ENCODE measurements at places on chromosomes 11 and 22.

DNA sequence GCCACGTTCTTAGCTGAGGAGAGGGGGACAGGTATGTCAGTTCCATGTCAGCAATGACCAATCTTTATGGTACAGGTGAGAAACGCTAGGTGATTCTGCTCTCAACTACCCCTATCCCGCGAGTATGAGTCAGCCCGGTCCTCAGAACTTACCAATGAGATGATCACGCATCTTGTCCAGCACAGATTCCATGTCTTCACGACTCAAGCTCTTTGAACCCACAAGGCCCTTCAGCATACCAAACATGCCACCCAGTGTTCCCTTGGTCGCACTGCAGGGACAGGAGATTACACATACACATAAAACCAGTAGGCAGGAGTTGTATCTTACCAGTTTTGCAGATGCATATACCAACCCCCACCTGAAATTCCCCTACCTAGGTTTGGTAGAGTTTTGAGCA, 2.9 kb downstream of the SRPRA start:
- no peak for DNase-seq

GRCh38 chr11:102793677-102794290, 4.2 kb downstream of the MMP1 start:
- DNase-seq, result no peak

- DNase-seq, result peak; percentile 47
Observed at GRCh38 chr22:23856721-23857605, 712 bp upstream of the SLC2A11 start.

GRCh38 chr11:37647767-37648166, 1049.7 kb upstream of the RAG2 start:
- no peak for DNase-seq

DNA sequence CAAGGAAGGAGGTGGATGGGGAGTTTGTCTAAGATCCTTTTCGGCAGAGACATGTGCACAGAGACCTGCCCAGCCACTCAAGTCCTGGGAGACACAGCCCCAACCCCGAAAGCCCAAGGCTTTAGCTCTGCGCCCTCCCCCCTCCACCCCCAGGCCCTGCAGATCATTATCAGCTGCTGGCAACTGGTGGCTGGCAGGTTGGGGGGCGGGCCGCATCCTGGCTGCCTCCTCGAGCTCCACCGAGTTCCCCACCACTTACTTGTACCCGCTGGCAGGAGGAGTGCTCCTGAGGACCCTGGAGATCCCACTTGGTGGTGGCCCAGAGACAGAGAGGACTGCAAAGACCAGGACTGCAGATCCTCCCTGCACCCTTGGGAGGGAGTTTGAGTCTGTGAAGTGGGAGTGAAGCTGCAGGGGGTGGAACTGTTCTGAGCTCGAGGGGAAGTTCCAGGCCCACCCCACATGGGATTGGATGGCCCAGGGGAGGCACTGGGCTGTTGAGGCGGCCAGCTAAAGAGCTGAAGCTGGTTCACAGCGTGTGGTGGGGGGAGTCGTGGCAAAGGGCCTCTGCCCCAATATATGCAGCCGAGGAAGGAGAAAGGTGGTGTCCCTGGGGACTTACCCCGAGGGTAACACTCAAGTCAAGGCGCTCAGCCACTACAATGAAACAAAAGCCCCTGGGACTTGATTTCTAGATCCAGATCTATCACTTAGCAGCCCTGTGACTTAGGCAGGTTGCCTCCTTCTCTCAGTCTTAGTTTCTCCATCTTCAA, 19.9 kb upstream of the CCDC86 start:
- peak; percentile 23 for DNase-seq

DNA sequence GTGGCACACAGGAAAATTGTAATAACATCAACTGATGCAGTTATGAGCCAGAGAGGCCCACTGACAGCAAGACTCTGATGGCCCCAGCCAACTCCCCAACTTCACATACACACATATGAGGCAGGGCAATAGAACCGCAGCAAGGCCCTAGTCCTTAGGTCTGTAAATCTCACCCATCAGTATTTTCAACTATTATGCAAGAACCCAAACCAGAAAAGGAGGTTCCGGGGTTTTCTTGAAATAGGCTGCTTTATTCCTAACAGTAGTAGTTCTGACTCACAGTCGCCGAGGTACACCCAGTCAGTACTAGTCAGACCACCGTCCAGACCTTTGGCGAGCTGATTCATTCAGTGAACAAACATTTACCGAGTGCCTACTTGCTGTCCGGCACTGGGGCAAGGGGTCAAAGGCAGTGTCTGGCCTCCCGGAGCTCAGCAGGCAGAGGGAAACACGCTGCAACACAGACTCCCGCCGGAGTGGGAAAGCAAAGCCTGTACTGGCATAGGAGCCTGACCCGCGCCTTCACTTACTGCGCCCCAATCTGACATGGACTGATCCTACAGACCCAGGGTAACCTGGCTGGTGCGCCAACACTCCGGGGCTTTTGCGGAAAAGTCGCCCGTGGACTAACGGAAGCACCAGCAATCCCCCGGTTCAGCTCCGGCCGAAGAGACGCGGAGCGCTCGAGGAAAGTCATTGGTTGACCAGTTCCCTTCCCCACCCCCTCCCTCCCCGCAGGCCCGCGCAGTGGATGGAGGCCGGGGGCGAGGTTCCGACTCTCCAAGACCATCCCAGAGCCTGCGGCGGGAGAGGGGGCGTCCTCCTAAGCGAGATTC, 1.3 kb downstream of the PLEKHA7 start:
- no peak for DNase-seq

DNA sequence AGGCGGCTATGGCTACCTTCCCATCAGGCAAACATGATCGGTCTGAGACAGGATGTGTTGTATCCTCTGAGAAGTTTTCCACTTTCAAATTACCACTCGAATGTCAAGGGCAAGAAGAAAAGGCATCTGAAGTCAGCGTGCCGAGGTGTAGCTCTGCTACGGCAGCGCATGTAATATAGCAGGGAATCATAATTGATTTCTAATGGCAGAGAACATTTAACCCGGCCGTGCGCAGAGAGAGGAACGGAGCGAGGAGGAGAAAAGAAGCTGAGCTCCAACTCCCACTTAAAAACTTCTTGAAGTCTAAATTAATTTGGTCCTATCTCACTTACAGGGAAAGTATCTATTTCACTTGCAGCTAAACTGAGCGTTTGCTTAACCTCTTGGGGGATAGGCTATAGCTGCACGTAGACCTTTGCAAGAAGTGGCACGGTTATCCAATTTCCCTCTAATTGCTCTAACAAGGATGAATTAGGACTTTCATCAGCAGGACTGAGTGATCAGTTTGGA, 137.3 kb upstream of the KIRREL3 start:
- DNase-seq, result no peak

GRCh38 chr11:8337130-8337795, 73.6 kb upstream of the LMO1 start:
- DNase-seq, result no peak

DNA sequence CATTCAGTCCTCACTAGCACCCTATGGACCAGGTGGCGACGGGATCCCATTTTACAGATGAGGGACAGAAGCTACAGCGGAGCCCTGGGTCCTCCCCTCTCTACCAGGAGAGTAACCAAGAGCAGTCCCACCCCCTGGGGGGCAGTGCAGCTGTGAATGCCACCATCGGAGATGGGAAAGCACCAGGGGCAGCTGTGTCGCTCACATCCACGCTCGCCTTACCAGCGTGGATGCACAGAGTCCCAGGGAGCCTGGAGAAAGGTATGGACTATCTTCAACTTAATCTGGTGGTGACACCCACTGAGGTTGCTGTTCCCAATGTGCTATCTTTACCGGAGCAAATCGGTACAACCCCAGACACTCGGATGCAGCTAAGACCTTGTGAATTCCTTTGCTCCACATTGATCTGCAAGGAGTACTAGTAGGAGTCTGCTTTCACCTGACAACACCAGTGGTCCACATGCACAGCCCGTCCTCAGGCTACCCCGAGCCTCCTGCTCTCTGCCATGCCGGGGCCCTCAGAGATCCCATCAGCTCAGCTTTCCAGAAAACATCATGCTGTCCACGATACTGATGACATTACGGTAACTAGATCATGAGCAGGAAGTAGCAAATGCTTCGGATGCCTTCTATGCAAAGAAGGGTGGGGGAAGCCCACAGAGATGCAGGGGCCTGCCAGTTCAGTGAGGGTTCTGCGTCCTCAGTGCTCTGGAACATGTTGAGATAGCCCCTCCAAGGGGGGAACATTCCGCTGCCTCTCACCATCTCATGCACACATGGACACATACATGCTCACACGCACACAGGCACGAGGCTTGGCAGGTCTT, 126.0 kb downstream of the CTTN start:
- no peak for DNase-seq

DNA sequence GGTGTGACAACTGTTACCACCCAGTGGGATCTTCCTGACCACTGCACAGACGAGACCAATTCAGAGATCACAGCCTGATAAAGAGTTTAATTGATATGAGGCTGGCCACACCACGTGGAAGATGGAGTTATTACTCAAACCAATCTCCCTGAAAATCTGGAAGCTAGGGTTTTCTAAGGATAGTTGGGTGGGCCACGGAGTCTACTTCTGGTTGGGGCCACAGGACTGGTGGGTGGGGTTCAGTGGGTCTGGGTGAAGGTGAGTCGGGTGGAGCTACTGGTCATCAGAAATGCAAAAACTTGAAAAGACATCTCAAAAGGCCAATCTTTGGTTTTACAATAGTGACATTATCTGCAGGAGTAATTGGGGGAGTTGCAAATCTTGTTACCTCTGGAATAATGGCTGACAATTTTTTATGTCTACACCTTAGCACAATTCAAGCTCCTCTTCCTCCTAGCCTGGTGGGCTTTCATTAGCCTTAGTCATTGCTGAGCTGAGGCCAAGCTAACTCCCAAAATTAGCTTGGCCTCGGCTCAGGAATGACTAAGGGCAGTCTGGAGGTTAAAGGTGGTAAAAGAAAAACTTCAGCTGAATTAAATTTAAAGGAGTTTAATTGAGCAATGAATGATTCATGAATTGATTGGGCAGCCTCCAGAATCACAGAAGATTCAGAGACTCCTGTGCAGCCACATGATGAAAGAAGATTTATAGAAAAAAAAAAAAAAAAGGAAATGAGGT, 13.1 kb downstream of the C11orf96 start:
- no peak for DNase-seq

GRCh38 chr22:20015971-20016733, 471 bp downstream of the ARVCF start:
- peak; percentile 22 for DNase-seq

- peak; percentile 41 for DNase-seq
Observed at GRCh38 chr11:116454020-116454645, 318.7 kb downstream of the BUD13 start.

GRCh38 chr22:22750335-22751042, 106.1 kb downstream of the GGTLC2 start:
- no peak for DNase-seq

GRCh38 chr22:22703715-22704114, 59.3 kb downstream of the GGTLC2 start:
- no peak for DNase-seq

DNA sequence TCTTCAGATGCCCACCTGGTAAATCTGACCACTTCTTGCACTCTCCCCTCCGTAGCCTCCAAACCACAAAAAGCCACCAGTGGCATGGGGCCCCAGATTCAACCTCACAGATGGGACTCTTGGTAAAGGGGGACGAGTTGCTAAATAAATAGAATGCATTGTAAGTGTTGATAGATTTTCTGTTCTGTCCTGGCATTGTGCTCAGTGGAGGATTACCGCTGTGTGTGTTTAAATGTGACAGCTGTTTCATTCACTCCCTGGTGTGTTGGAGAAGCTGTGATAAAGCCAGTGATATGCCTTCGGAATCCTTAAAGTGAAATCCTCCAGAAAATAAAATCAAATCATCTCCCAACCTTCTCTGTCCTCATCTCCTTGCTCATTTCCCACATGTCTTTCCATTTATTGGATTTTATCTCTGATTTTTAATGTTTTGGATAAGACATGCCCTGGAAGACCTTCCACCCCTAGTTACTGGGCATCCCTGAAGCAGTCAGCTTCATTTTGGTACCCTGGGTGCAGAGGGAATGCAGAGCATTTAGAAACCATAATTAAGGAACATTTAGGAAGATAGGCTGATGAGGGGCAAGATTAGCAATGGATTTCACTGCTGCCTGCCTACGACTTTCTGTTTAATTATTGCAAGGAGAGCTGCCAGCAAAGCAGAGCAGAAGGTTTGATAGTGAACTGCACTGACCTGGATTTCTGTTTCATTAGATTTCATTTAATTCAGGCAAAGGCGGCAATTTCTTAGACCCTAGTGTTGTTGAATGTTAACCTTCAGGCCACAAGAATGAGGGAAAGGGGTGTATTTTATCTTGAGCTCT, 460.9 kb upstream of the KIRREL3 start:
- DNase-seq, result no peak

GRCh38 chr22:46071451-46072109, 78.7 kb upstream of the PPARA start:
- DNase-seq, result peak; percentile 44

GRCh38 chr22:46050916-46051614, 74.1 kb upstream of the WNT7B start:
- no peak for DNase-seq

- DNase-seq, result peak; percentile 56
Observed at GRCh38 chr22:38733329-38733723, 22.5 kb downstream of the SUN2 start.

DNA sequence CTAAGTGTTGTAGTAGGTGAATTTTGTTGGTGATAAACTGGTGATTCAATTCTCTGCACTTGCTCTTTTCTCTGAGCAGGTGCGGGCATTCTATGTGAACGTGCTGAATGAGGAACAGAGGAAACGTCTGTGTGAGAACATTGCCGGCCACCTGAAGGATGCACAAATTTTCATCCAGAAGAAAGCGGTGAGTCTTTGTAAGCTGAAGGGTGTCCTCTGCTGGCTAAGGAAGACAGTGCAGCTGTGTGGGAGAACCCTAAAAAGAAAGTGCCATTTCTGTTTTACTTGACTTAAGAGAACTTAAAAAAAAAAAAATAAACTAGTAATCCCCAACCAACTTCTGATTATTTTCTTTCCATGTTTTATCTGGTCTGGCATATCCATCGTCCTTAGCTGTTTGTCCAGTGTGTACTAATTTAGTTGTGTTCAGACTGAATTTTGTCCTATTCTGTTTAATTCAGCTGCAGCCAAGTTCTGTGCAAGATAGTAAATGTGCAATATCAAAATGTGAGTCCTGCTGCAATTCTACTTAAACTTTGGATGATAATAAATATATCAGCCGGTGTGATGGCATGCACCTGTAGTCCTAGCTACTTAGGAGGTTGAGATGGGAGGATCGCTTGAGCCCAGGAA, 29.6 kb downstream of the CAT start:
- peak; percentile 23 for DNase-seq

- no peak for DNase-seq
Observed at GRCh38 chr11:124725719-124726105, 14.0 kb upstream of the NRGN start.

DNA sequence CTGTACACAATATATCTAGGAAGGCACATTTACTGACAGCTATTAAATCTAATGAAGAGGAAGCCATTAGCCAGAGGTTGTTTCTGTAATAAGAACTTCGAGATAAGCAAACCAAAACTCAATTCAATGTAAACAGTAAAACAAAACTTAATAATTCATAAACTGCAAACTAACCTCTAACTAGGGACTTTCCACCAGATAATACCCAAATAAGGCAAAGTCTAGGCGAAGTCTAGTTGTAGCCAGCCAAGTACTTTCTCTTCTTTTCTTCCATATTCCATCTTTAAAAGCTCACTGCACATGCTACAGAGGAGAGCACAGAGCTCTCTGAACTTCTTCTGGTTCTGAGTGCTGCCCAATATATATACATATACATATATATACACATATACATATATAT, 229.9 kb upstream of the ANO5 start:
- DNase-seq, result no peak
